T-helper 2 cell (primary cell): ENCODE measurements at places on chromosomes 7 and 10.

DNA sequence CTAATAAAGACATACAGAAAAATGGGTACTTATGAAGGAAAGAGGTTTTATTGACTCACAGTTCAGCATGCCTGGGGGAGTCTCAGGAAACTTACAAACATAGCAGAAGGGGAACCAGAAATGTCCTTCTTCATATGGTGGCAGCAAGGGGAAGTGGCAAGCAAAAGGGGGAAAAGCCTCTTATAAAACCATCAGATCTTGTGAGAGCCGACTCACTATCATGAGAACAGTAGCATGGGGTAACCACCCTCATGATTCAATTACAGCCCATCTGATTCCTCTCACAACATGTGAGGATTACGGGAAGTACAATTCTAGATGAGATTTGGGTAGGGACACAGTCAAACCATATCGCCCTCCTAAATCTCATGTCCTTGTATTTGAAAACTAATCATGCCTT lies 1305.4 kb upstream of the SORCS1 start:
- no peak for DNase-seq

DNA sequence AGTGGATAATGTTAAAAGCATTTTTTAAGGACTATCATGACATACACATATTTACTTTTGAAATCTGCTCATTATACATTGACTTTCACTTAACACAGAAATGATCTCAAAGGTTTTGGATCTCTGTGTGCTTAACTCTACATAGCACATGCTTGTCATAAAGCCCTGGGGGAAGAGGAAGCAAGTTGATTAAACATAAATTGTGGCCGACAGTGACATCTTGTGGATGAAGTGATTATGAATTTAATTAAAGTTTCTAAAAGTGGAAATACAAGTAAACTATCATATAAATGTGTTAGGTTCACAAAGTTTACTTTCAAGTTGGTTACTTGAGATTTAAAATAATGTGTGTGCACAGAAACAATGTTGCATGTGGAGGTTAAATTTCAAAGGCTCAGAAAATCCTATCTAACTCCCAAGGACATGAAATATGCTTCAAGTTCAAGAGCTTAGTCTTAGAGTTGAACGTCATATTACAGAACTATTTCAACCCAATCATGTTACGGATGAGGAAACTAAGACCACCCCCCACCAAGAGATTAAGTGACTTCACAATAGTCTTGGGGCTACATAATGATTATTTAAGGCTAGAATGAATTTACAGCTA lies 1247.8 kb downstream of the GATA3 start:
- no peak for DNase-seq

- no peak for DNase-seq
These were observed 9.5 kb upstream of the ARID5B start for GRCh38 chr10:61891906-61892585.

DNA sequence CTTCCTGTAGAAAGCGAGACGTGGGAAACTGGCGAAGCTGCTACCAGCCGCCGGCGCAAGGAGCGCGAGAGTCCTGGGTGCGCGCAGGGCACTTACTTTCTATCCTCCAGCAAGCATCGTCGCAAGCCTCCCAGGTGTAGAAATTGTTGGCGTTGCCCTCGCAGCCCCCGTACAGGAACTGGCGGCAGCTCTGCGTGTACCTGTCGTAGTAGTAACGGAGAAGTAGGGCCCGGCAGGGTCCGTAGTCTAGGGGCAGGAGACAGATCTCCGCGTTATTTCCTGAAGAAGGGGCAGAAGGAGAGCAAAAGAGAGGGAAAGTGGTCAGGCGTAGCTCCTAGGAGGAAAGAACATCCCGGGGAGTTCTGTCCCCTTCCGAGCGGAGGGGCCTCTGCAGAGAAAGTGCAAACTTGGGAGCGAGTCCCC lies 501 bp downstream of the TFPI2 start:
- no peak for DNase-seq

DNA sequence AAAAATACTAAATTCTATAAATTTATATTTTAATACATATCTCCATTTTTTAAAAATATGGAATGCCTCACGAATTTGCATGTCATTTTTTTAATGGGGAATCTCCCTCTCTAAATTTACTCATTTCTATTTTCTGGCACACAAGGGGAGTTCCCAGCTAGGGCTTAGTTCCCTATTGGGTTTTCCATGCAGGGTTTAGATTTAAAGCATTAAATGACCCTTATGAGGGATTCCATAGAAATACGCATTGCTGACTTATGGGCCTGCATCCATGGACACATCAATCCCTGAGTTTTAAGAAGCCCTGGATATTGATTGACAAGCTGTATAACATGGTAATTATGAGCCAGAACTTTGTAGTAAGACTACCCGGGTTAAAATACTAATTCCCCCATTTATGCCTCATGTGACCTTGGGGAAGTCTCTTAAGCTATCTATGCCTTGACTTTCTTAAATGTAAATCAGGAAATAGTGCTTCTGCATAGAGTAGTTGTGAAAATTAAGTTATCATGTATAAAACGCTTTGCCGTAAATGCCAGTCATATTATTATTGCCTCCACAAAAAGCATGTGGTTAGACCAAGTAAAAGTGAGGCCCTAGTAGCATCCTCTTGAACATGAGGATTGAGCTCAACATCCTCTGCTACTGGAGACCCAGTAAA lies 78.8 kb upstream of the ANKRD1 start:
- no peak for DNase-seq

DNA sequence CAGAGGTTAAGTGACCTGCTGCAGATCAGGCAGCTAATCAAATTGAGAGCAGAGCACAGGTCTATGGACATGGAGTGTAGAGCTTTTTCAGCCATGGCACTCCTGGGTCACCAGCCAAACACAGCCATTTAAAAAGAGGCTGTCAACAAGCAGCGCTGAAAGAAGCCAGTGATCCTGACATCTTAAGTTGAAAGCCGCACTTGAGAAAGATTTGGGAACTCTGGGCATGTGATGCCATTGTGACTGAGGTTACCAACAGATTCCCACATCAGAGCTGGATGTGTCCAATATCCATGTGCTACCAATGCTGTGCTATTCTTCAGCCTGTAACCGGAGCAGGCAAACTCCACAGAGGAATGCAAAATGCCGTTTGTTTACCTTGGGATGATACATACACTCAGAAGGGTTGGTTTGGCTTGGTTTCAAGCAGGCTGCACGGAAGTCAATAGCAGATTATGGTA lies 56.2 kb upstream of the ABLIM1 start:
- no peak for DNase-seq

GRCh38 chr10:114046087-114046458 lies 2.4 kb downstream of the ADRB1 start:
- DNase-seq: no peak

DNA sequence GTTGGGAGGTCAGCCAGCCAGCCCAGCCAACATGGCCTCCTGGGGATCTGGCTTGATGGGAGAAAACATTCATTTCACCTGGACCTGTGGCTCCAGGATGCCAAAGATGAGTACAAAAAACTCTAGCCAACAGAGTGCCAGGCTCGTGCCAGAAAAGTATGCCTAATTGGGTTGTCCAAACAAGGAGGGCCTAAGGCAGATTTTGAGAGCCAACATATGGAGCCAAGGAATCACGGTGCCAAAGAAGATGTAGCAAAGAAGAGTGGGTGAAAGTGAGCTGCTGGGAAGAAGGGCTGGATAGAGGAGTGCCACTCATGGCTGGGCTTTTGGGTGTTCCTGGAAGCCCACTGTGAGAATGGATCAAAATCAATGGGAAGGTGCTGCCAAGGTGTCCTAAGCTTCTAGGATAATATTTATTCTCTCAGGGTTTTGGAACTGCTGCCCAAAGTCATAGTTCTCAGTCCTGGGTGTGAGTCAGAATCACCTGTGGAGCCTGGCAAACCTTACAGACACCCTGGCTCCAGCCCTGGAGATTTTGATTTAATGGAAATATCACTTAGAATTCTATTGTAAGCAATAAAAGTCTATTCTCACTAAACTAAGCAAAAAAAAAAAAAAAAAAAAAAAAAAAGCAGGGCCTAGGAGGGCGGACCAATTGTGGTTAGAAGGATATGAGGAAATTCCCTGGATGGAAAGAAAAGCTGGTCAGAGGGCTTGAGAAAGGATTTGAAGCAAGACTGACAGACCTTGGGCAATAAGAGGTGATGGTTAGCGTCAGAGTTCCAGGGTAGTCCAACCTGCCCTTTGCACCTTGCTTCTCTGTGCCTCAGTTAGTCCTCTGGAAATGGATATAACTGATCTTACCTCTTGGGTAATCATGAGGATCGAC lies 182.2 kb upstream of the PRR15 start:
- DNase-seq: no peak

DNA sequence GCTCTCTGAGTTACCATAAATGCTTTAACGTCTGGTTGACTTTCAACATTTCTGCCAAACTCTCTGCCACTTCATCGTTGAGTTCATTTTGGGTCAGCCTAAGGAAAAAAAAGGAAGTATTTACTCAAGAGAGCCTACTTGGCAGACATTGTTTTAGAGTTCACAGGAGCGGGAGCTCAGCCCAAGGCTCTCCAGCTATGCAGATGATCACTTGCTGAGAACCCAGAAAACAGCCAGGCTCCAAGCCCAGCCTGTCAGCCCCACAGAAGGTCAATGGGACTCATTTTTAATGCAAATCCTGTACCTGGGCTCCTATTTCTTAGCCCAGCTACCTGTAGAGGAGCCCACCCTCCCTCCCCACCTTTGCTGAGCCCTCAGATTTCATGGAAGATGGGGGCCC lies 45.5 kb downstream of the NOD1 start:
- no peak for DNase-seq

GRCh38 chr10:77105761-77106221 lies 531.8 kb downstream of the KCNMA1 start:
- no peak for DNase-seq

DNA sequence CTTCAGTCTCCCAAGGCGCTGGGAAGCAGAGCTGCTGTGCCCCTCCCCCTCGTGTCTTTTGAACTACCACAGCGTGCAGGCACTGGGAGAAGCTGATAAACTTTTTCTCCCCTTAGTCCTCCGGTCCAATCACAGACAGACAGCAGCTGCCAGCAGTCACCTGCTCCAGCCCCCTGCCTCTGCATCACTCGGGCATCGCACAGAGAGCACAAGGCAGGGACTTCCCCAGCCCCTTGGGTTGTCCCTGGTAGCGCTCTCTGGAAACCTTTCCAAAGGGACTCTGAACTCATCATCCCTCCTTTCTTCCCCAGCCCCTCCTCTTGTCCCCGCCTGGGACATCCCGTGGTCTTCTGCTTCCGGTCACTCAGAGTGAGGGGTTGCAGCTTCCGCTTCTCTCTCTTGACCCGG lies 1.4 kb upstream of the NEUROG3 start:
- no peak for DNase-seq

DNA sequence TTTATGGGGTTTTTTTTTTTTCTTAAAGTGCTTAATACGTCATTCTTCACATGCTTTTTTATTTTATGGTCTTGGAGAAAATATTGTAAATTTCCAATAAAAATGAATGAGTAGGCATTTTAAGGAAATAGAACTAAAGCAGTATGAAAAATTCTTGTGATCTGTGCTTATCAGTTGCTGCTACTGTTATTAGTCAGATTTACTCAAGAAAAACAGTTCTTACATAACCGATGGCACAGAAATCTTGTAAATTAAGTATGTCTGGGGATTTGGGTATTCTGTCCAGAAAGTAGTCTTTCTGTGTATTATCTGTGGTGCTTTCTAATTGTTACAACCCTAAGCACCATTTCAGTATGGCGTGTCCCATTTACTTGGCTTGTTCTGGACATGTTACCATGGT lies 64.7 kb downstream of the LRGUK start:
- no peak for DNase-seq

DNA sequence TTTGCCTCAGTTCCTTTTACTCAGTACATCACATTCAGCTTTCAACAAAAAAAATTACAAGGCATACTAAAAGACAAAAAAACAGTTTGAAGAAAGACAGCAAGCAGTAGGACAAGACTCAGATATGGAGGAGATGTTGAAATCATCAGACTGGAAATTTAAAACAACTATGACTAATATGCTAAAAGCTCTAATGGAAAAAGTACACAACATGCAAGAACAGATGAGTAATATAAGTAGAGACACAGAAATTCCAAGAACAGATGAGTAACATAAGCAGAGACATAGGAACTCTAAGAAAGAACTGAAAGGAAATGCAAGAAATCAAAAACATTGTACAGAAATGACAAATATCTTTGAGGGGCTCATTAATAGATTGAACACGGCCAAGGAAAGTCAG lies 402.6 kb downstream of the NEBL start:
- no peak for DNase-seq

GRCh38 chr7:25666671-25667060 lies 438.4 kb upstream of the NPVF start:
- no peak for DNase-seq

DNA sequence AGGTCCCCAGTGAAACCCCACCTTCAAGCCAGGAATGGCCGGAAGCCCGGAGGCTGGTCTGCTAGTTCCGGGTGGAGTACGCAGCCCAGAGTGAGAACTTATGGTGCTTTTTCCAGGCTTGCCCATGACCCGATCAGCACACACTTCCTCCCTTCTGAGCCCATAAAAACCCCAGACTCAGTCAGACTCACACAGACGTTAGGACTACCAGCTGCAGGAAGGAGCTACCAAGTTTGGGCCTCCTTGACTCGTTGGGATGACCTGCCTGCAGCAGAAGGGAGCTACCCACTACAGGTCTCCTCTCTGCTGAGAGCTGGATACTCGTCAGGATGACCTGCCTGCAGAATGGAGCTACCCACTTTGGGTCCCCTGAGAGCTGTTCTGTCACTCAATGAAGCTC lies 39.1 kb downstream of the SCRN1 start:
- DNase-seq: no peak

DNA sequence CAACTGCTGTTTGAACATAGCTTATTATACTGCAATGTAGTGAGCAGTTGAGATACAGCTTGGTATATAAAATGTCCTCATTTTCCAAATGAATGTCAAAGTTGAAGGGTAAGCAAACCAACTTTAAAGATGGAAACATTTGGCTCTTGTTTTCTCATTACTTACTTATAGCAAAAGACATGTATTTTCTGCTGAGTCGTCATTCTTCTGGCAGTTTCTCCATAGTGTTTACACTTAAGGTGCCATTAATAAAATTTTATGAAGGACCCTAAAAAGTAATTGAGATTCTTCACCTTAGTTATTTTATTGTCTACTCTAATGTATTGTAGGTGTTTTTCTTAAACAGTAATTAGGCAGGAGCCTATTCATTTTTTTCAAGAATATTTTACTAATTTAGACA lies 68.6 kb downstream of the INSYN2A start:
- no peak for DNase-seq

GRCh38 chr7:132738254-132738653 lies 162.0 kb upstream of the PLXNA4 start:
- no peak for DNase-seq

- DNase-seq: no peak
These were observed 103.4 kb downstream of the ATXN7L1 start for GRCh38 chr7:105773030-105773460.

GRCh38 chr10:129621062-129621461 lies 154.0 kb downstream of the MGMT start:
- DNase-seq: no peak
